SK-N-DZ (cell line): ENCODE measurements at places on chromosomes 7 and 10.
A peak's percentile ranks its signal among the peaks of the same experiment; 100 is the strongest.

DNA sequence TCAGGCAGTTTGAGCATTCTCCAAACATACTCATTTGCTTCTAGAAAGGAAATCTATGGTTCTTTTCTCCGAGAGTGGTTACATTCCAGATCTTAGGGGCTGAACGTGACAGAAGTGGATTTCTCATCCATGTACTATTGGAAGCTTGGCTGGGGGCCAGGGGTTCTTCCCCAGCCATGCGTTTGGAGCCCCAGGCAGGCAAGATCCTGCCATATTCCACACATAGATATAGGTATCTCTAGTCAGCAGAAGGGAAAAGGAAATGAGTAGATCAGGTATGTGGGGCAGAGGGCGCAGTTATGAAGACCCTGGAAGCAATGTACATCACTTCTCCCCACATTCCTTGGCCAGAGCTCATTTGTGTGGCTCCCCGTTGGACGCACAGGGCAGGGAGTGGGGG, 299.8 kb downstream of the CCDC3 start:
- DNase-seq, result no peak

- no peak for DNase-seq
These were observed 13.4 kb downstream of the USP54 start for GRCh38 chr10:73577788-73578187.

- no peak for DNase-seq
These were observed 113.2 kb upstream of the GPR26 start for GRCh38 chr10:123552760-123553554.

DNA sequence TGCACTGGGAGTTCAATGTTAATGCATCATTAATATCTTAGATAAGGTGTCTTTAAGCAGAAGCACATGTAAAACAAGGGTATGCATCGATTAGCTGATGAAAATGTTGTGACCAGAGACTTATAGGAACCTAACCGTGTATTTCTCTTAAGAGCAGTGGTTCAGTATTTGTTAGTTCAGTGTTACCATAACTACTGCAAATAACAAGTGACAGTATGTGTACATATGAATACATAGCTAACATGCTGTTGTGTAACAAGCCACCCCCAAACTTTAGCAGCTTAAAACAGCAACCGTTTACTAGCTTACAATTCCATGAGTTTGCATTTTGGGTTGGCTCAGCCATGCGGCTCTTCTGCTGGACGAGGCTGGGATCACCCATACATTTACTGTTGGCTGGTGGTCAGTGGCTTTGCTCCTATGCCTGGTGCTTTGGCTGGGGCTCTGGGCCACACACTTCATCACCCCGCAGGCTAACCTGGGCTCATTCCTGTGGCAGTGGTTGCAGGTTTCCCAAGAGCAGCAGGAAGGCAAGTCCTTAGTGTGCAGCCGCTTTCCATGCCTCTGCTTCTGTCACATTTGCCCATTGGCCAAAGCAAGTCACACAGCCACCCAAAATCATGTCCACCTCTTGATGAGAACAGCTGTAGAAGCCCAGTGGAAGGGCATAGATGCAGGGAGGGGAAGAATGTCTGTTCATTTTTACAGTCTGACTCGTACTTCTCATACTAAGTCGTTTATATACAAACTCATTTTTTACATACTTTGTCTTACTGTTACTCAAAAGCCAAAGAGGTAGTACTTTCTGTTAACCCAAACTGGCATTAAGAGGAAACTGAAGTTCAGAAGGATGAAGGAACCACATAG, 103.3 kb upstream of the GATA3 start:
- DNase-seq, result no peak

GRCh38 chr10:48659790-48660189, 24.9 kb upstream of the WDFY4 start:
- DNase-seq, result peak; percentile 45

GRCh38 chr10:32054094-32054493, 2.1 kb downstream of the KIF5B start:
- DNase-seq, result no peak

DNA sequence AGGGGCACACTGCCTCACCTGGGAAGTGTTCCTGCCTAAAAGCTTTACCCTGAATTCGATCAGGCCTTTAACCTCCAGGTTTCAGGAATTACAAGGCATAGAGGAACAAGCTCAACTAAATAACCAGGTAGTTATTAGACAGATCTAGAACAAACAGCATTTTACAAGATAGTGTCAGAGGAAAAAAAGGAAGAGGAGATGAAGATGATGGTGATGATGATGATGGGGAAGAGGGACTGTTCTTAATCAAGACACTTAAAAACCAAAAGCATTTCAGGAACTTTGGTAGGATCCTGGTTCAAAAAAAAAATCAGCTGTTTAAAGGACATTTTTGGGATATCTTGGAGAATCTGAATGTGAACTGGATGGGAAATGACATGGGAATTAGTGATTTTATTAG, 11.5 kb downstream of the RBM17 start:
- no peak for DNase-seq
